NCI-H510A (cell line): ENCODE measurements at places on chromosomes 7 and 10.

DNA sequence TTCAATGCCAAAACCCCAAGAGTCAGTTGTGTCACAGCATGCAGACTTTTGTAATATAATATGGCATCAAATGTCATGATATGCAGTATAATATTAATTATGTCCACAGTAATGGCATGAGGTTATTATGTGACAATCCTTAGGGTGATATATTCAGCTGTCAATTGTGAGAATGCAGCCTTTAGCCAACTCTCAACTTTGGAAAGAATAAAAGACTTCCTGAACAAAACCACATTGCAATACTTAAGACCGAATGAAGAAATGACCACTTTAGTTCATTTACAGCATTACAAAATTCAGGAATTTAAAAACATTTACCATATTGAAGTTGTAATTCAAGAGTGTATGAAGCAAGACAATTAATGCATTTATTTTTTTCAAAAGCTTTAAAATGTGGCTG, 45.4 kb downstream of the CPVL start:
- no peak for DNase-seq

DNA sequence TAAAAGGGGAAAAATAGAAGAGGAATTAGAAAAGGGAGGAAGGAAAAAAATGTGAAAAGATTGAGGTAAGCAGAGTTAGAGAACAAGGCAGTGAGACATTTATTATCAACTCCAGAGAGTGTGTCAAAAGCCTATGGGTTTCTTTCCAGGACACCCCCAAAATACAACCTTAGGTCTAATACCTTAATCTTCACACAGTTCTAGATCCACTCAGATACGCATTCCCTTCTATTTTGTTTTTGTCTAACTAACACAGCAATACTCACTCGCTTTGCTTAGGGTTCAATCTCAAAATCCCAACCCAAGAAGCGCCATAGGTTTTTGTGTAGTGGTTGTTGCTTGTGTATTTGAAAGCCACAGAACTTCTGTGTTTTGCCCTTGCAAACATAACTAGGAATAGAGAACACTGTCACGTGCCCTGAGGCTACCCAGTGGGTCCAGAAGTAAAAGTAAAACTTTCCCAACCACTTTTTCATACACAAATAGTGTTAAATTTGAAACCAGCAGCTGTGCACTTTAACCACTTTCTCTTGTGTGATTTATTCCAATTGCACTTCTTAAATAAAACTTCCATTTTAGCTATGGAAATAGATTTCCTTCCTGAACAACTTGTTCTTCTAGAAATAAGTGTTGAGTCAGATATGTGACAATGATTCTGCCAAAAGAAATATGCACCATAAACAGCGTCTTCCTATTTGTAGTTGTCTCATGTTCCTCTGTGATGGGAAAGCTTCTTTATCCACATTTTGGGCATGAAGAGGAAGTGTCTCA, 414.7 kb upstream of the GHITM start:
- DNase-seq = no peak

DNA sequence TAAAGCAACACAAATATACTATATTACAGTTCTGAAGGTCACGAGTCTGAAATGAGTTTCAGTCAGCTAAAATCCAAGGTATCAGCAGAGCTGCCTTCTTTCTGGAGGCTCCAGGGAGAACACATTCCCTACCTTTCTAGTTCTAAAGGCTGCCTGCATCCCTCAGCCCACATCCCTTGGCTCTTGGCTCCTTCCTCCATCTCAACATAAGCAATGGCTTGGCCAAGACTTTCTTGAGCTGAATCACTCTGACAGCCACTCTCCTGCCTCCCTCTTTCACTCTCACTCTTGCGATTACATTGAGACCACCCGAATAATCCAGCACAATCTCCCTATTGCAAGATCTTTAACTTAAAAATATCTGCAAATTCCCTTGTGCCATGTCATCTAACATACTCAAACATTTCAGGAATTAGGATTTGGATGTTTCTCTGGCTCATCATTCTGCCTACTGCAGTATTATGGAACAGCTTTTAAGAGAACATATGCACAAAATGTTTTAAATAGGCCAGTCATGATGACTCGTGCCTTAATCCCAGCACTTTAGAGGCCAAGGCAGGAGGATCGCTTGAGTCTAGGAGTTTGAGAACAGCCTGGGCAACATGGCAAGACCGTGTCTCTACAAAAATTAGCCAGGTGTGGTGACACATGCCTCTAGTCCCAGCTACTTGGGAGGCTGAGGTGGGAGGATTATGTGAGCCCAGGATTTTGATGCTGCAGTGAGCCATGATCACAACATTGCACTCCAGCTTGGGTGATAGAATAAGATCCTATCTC, 144.2 kb upstream of the VSTM2A start:
- DNase-seq = no peak

DNA sequence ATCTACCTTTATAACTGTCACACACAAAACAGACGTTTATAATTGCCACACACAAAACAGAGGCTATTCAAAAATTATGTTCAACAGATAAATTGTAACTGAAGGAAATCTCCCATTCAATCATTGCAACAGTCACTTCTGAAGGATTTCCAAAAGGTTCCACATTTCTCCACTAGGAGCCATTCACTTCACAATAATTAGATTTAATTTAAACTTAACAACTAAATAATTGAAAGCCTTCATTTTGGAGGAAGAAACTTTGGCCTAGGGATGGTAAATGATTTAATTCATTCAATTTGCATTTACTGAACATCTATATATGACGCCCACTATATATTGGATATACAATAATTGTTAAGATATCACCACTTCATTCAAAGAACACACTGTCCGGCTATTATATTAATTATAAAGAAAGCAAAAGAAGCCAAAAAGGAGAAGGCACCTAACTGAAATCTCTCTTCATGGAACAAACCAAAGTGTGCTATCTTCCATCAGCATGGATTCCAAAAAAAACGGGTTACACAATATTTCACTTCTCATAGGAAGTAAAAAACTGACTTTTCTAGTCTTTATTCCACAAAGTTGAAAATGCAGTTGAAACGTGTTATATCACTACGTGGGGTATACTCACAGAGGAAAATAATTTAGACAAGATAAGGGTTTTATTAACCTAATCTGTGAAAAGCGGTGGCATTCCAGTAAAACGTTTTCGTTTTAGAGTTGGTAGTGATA, 1.7 kb downstream of the ATAD1 start:
- no peak for DNase-seq

DNA sequence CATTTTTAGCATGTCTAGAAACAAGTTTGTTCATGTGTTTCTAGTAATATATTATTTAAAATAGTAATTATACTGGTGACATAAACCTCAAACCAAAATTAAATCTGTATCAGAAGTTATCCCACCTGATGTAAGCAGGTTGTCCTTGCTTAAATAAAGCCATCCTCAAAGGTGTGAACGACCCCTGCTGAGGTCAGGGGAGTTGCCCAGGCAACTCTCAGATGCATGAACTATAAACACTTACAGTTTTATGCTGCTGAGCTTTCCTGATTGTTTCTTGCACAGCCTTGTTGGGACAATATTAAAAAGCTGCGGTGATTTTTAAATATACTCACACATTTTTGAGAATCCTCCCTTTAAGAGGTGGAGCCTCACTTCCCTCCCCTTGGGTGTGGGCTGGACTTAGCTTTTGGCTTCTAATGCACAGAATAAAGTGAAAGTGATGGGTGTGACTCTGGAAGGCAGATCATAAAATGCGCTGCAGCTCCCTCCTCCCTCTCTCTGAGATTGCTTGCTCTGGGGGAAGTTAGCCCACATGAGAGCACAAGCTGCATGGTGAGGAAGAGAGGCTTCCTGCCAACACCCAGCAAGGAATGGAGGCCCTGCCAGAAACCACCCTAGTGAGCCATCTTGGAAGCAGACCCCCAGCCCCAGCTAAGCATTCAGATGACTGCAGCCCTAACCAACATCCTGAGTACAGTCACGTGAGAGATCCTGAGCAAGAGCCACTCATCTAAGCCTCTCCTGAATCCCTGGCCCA, 152.7 kb downstream of the SKIDA1 start:
- DNase-seq = no peak

- DNase-seq = no peak
These were observed 297.2 kb downstream of the TCERG1L start for GRCh38 chr10:131014271-131014670.

- no peak for DNase-seq
These were observed 57.2 kb downstream of the CABCOCO1 start for GRCh38 chr10:61719906-61720305.

DNA sequence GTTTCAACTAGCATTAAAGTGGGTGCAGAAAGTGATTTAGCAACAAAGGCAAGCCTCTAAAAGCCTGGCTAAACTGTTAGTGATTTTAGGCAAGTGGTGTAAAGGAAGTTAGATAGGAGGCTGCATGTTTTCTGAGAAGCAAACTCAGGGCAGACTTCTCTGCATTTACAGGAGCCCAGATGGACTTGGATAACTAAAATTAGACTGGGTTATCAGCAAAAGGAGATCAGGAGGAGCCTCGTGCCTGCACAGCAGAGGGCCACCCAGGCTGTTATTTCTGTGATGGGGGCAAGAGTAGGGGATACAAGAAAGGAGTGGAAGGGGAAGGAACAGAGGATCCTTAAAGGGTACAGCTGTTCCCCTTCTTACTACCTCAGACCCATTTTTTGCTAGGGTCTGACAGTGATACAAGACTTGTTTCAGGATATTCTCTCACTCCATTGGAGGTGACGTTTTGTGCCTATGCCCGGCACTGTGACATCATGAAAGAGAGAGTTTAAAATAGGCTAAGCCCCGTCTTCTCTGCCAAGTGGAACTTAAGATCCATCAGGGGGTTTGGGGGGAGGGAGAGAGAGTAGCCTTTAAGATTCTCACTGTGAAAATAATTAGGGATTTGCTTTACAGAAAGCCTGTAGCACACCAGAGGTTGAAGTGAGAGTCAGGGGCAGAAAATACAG, 49.6 kb upstream of the PDCD4 start:
- no peak for DNase-seq

GRCh38 chr10:3251172-3251571, 78.6 kb upstream of the PITRM1 start:
- no peak for DNase-seq

GRCh38 chr10:1464881-1465417, 272.4 kb downstream of the ADARB2 start:
- DNase-seq = no peak
